ENCODE measurements at places on chromosomes 6 and 20.

DNA sequence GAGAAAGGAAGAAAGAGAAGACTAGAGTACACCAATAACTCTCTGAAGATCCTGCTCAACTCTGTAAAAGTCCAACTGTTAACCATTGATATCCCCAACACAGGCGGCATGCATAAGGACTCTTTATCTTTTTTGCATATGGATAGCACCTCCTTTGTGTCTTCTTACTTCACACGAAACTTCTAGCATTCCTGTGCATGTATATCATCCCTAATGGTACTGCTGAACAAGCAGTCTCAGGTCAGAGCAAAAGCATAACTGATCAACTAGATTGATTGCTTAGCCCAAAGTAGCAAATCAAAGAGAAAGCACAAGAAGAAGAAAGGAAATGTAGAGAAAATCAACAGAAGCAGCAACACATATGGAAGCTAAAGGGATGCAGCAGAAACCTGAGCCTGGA lies 234.4 kb downstream of the SYNE1 start:
- DNase-seq, result no peak

- DNase-seq, result peak; percentile 89
These were observed 96.4 kb downstream of the IRF4 start for GRCh38 chr6:487956-488355.

DNA sequence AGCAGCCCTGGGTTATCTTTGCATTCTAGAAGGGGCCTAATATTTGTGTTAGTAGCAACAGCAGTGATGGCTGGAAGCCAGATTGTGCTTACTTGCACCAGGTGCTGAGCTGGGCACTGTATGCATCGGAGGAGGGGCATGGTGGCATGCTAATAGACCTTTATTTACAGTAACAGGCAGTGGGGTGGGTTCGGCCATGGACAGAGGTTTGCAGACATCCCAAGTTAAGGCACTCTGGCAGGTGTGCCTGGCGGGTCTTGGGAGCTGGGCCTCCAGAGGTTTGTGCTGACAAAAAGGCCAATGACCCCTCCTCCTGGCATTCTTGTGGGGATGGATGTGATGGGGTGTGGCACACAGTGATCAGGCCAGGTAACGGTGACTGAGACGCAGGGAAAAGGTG lies 39.0 kb upstream of the CD93 start:
- no peak for DNase-seq

- no peak for DNase-seq
These were observed 9.2 kb upstream of the DSP start for GRCh38 chr6:7532232-7532631.
